Type B pancreatic cell (in vitro differentiated cells): ENCODE measurements at places on chromosomes 1 and 21. TPM values are rescaled to one million over a fixed set of nuclear protein-coding genes. Genes with fewer than 3 reads are reported as not detected.

TCHH gene
- 0.07 and 7.0 TPM in 2 replicates for total RNA-seq

- peaks cover 39% of the 10 kb centered on the region for H3K4me1 ChIP-seq
- H3K36me3 ChIP-seq = peaks cover 13% of the 10 kb centered on the region
- peaks cover 3% of the 10 kb centered on the region for H3K27me3 ChIP-seq
Observed at GRCh38 chr1:154607609-154608396, at the start of gene ADAR. ADAR (minus strand) TSS chr1:154608186; CDS start chr1:154608006, 180 bp downstream.

DNA sequence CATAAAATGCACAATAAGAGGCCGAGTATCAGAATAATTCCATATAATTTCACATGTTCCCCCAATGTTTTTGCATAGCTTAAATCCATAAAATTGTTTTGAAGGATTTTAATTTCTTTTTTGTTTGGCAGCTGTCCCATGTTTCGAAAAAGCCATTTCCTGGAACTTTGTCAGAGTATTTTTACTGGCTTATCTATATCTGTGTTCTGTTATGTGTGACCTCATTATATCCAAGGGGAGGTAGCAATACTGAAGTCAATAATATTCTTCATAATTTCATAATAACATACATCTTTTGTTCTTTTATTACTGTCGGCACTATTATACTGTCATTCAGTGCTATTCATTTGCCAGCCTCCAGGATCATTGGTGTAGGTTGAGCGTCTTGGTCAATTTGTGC, 9.4 kb upstream of the BACH1 start:
- H3K4me1 ChIP-seq = no peaks in the 10 kb centered on the region
- no peak overlapping the region for H3K4me3 ChIP-seq
- H3K27ac ChIP-seq = no peak overlapping the region
- H3K36me3 ChIP-seq = no peaks in the 10 kb centered on the region

- H3K4me1 ChIP-seq = peaks cover 5% of the 10 kb centered on the region
- no peak for DNase-seq
- H3K4me3 ChIP-seq = no peak overlapping the region
- no peak overlapping the region for H3K27ac ChIP-seq
- H3K36me3 ChIP-seq = peaks cover 20% of the 10 kb centered on the region
- no peaks in the 10 kb centered on the region for H3K27me3 ChIP-seq
Observed at GRCh38 chr1:42290130-42290529, 44.9 kb downstream of the FOXJ3 start.

- H3K36me3 ChIP-seq = peaks cover 15% of the 10 kb centered on the region
- no peak for DNase-seq
- H3K27ac ChIP-seq = peak overlapping the region; percentile 97
- H3K4me3 ChIP-seq = peak overlapping the region; percentile 98
- H3K27me3 ChIP-seq = no peaks in the 10 kb centered on the region
- H3K4me1 ChIP-seq = peaks cover 26% of the 10 kb centered on the region
Observed at GRCh38 chr1:200670242-200671118, 773 bp upstream of the DDX59 start.

DNA sequence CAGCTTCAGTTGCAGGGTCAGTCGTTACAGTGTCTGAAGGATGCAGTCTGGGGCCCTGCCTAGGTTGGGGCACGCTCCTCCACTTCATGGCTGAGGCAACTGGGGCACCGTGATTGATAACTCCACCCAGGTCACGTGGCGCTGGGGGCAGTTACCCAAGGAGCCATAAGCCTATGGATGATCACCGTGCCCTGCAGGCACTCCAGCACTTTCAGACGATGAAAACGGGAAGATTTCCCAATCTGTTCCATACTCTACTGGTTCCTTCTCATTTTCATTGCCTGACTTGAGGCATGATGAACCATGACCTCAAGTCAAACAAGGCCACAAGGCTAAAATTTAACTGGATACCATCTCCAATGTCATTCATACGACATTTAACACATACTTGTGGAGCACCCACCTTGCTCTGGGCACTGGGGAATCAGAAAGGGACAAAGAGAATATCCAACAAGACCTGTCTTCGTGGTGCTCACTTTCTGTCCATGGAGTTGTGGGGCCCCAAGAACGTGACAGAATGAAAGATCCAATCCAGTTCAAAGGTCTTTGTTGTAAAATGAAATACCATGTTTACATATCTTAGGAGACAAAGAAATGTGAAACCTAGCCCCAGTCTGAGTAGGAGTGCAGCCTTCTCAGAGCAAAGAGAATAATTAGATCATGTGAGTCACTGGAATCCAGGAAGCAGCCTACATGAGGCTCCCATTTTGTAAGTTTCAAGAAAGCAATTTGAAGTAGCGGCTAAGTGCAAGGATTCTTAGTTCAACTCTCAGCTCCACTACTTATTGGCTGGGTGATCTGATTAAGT, 39.4 kb upstream of the SPOCD1 start:
- no peaks in the 10 kb centered on the region for H3K27me3 ChIP-seq
- no peak overlapping the region for H3K27ac ChIP-seq
- no peak overlapping the region for H3K4me3 ChIP-seq
- no peaks in the 10 kb centered on the region for H3K36me3 ChIP-seq
- DNase-seq = no peak

- peak overlapping the region; percentile 80 for H3K4me3 ChIP-seq
- no peak for DNase-seq
- H3K27ac ChIP-seq = peak overlapping the region; percentile 98
- peaks cover 5% of the 10 kb centered on the region for H3K27me3 ChIP-seq
- H3K36me3 ChIP-seq = peaks cover 57% of the 10 kb centered on the region
Observed at GRCh38 chr1:42941640-42942330, 16.9 kb downstream of the SLC2A1 start.

- DNase-seq = no peak
- H3K27me3 ChIP-seq = peaks cover 13% of the 10 kb centered on the region
- H3K36me3 ChIP-seq = no peaks in the 10 kb centered on the region
- peak overlapping the region; percentile 40 for H3K4me3 ChIP-seq
- peak overlapping the region; percentile 43 for H3K27ac ChIP-seq
- peaks cover 21% of the 10 kb centered on the region for H3K4me1 ChIP-seq
Observed at GRCh38 chr21:36976882-36977651, 10.6 kb upstream of the HLCS start.

DNA sequence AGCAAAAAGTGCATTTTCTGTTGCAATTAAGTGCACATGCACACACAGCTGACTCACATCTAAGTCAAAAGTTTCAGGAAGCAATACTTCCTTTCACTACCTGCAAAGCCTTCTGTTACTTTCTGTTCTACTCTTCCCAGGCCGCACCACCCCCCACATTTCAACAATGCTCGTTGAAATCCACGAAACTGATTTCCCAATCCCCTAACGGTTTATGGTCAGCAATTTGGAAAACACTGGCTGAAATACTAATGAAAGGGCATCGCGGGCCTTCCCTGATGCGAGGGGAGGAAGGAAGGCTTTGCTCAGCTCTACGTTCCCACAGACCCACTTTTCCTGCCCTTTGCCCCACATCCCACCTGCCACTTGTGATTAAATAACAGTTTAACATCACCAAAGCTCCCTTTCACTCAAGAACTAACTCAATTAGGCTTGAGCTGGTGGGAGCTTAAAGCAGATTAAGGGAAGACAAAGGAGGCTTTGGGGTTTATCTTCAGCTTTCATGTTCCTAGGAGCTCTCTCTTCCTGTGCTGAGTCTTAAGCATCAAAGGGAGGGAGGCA, 243.2 kb upstream of the RAB4A start:
- no peak for DNase-seq
- H3K27me3 ChIP-seq = no peaks in the 10 kb centered on the region
- peak overlapping the region; percentile 50 for H3K27ac ChIP-seq
- no peaks in the 10 kb centered on the region for H3K36me3 ChIP-seq
